ENCODE measurements at places on chromosomes 7 and 10.

DNA sequence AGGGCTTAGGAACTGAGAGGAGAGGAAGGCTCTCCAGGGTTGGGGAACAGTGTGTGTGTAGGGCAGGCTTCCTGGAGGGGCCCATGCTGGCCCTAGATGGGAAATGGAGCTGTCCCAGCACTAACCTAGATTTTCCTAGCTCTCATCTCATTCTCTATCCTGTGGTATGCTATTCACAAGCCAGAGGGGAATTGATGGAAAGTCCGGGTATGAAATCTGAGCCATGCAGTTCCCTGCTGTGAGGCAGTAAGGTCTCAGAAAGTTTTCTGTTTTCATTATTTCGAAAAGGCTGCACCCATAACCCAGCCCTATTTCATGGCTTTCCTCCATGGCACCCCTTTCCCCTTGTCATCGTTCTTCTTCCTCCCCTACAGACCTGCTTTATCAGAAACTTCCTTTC lies 220.3 kb downstream of the RPS24 start:
- no peak for DNase-seq

- no peak for DNase-seq
These were observed 93.5 kb downstream of the WNT2 start for GRCh38 chr7:117229350-117229749.

- DNase-seq = no peak
These were observed 96.1 kb downstream of the FAM107B start for GRCh38 chr10:14678637-14679036.

DNA sequence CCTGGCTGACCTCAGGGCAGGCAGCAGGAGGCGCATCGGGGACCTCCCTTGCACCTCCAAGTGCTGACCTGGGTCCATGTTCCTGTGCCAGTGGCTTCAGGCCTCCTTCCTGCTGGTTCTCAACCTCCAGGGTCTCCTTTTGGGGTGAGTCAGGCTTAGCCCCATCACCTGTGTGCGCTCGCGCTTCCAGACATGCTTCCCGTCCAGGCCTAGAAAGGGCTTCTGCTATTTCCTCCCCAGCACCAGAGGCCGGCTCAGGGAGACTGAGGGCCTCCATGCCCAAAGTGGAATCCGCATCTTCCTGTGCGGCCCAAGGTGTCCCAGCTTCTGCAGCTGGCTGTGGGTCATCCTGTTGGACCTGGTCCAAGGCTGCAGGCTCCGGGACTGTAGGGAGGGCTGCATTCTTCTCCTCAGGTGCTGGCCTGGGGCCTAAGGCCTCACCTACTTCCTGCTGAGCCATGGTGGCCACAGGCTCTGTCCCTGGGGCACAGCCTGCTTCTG lies 5.9 kb downstream of the NACAD start:
- no peak for DNase-seq

- peak; percentile 88 for DNase-seq
These were observed at the start of gene AP3M1 for GRCh38 chr10:74150204-74150989. Gene AP3M1, minus strand, starts transcription at chr10:74150828. Its CDS starts 12,449 bp downstream, at chr10:74138379.

GRCh38 chr7:53437336-53437735 lies 401.9 kb downstream of the POM121L12 start:
- no peak for DNase-seq

DNA sequence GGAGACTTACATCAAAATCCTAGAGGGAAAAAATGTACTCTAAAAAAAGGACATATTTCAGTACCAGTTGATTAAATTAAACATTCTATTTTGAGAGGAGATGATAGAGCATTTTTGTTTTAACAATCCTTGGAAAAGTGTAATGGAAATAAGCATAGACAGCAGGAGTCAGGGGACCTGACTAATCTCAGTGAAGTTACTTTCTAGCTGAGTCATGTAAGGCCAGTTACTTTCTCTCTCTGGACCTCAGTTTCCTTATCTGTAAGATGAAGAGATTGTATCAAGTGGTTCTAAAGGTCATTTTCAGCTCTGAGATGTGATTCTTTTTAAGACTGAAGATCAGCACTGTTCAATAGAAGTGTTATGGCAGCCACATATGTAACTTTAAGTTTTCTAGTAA lies 44.1 kb downstream of the VTI1A start:
- no peak for DNase-seq

DNA sequence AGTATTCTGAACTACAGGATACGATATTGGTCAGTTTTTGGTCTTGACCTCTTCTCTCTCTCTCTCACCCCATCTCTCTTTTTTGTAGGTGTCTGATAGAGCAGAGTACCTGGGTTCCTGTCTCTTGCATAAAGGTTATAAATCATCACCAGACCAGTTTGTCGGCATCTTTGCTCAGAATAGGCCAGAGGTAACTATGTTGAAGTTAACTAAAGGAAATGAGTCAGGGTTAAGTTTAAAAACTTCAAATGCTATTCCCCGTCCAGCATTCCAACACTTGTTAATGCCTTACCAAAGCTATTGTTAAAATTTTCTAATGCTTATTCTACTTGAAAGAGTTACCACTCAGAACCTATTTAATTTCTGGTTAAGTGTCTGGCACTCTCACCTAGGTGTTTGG lies 30.7 kb downstream of the ACSL5 start:
- DNase-seq = no peak

GRCh38 chr7:8500286-8500685 lies 66.9 kb downstream of the NXPH1 start:
- no peak for DNase-seq

- no peak for DNase-seq
These were observed 274.0 kb upstream of the GALNT17 start for GRCh38 chr7:70857793-70858545.

DNA sequence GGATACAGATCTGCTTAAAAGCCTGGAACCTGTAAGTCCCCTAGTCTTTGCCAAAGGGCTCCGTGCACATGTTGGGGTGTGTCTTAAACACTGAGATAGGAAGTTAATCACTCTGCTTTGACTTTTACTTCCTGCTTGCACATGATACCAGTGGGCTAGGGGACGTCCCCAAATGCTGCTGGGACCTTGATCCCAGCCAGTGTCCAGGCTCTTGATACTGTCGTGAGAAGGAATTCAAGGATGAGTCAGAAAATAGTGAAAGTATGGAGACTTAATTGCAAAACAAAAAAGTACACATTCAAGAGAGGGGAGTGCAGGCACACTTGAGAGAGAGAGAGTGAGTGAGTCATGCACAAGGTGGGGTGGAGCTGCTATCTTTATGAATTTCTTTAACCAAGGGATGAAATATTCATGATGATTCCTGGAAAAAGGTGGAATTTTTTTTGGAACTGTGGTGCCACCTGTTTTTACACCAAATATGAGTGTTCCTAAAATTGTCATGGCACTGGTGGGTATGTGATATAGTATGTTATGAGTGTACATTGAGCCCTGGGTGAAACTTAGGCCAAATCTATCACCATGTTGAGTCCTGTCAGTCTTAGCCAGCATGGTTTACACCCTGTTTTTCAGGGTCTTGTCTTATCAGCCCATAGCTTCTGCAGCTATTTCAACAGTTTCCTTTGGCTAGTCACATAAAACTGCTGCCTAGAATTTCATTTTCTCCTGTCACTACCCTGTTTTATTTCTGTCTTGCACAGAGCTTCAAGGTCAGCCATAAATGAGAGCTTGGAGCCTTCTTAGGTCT lies 88.3 kb upstream of the CYP26C1 start:
- DNase-seq = no peak

DNA sequence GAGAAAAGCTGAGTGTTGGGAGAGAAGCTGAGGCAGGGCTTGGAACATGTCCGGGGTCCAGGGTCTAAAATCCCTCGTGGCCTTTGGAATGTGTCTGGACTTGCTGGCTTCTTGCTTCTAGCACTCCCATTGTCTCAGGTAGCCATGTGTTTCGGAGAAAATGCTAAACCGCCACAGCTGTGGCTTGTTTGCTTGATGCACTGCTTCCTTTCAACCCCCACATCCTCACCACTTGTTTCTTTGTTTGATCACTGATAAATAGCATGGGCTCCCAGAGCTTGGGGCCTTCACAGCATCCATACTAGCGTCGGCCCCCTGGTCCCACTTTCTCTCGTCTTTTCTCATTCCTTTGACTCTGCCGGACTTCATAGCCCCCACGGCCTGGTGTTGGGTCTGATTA lies 102.7 kb downstream of the ANKRD26 start:
- DNase-seq = no peak

DNA sequence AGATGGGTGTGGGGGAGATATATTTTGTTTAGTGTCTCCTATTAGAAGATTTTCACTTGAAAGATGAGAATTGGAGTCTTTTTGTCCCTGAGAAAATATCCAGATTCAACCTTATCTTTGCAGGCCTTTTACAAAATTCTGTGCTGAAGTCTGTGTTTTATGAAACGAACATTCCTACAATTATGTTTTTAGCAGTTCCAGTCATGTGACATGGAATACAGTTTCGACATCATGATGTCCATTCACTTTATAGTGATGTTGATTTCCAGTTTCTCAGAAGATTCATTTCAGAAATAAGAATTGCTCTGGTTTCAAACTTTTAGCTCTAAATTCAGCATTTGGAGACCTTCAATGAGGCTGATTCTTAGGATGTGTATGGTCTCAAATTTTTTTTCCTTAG lies 54.4 kb downstream of the CACNB2 start:
- no peak for DNase-seq

- no peak for DNase-seq
These were observed 37.1 kb downstream of the FAM53B start for GRCh38 chr10:124707144-124707467.

GRCh38 chr7:132568962-132569361 lies 7.3 kb downstream of the PLXNA4 start:
- DNase-seq = no peak

GRCh38 chr10:31138026-31138553 lies 106.4 kb upstream of the ZNF438 start:
- no peak for DNase-seq

GRCh38 chr7:158975526-158976467 lies 119.4 kb downstream of the DYNC2I1 start:
- DNase-seq = no peak

DNA sequence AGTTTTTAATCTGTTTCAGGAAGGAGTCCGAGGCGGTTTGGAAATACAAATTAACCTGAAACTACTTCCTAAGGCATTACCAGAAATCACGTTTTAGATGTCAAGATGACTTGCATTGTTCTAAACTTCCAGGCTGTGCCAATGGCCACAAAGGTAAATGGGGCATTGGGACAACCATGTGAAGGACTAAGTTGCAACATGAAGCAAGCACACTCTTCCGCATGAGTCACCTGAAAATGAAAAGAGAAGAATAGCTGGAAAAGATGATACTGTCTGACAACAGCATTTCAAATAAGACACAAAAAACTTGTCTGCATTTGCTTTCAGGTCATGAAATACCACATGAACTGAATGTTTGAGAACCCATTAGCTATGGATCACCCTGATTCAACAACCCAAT lies 262.1 kb downstream of the AHR start:
- DNase-seq = no peak

DNA sequence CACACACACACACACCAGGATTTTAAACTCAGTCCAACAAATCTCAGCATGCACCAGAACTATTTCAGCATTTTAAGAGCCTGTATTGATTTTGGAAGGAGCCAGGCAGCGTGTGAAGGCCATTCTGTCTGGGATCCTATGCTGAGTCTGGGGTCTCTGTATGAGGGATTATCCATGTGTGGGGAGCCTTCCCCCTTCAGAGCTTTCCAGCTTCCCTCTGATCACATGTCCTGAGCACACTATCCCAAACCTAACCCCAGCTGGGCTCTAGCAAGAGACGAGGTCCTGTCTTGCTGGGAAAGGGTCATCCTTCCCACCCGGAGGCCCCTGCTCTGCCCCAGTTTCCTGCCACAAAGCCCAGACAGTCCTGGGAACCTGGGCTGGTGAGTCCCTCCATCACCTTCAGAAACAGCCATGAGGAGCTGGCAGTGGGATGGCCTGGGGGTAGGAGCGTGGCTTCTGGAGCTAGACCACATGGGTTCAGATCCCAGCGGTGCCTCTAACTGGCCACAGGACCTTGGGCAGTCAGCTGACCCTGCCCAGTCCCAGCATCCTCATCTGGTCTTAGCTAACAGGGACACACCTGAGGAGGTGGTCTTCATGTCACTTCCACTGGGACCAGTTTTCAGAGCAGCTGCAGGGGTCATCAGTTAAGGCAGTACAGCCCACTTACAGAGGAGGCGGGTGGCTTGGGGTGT lies 79.6 kb upstream of the RET start:
- no peak for DNase-seq

- DNase-seq = no peak
These were observed 156.2 kb downstream of the LRRC4 start for GRCh38 chr7:127874951-127875608.

- DNase-seq = peak; percentile 66
These were observed 11.1 kb upstream of the CRTAC1 start for GRCh38 chr10:98041352-98042043.

GRCh38 chr10:115727129-115727528 lies 545.9 kb downstream of the GFRA1 start:
- DNase-seq = no peak

- no peak for DNase-seq
These were observed 100.1 kb upstream of the FAM20C start for GRCh38 chr7:92231-92674.

GRCh38 chr10:103690281-103690680 lies 165.1 kb downstream of the SH3PXD2A start:
- DNase-seq = no peak

GRCh38 chr10:21173802-21174714 lies 276.9 kb upstream of the NEBL start:
- DNase-seq = peak; percentile 67

- no peak for DNase-seq
These were observed 249.8 kb upstream of the KAT6B start for GRCh38 chr10:74576586-74576985.

DNA sequence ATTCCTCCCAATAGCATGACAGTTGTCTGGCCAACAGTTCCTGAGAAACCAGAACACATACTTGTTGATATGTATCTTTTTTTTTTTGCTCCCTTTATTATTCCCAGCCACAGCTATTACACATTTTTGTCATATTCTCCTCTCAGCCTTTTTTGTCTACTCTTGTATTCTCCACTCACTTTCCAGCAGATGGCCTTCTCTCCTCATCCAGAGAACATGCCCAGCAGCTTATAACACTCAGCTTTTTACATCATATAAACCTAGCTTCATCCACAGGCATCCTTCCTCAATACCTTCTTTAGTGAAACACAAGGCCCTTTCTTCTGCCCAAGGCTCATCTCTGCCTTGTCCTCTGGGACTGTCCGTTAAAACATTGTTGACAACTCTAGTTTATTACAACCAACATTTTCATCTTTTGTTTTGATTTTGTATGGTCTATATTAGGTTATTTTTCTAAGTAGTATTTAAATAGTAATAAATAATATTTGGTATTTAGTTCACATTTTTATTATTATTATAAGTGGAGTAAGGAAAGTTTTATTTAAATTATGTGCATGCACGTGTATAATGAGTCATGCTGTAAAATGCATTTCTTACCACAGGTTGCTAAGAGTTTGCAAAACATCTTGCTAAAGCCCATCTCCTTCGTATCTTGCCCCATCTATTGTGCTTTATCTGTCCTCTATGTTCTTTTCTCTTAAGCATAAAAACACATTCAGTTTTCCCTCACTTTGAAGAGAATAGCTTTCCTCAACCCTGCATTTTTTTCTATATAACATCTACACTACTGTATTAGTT lies 101.5 kb downstream of the ORC5 start:
- no peak for DNase-seq

DNA sequence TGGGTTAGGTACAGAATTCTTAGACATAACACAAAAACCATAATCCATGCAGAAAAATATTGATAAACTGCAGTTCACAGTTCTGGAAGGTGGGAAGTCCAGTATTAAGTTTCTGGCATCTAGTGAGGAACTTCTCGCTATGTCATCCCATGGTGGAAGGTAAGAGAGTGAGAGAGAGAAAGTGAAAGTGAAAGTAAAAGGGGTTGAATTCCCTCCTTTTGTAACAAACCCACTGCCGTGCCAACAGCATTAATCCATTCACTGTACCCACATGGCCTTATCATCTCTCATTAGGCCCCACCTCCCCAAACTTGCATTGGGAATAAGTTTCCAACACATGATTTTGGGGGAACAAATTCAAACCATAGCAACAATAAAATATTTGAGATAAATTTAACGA lies 17.1 kb downstream of the ZNF485 start:
- no peak for DNase-seq

Measured in Right ventricle myocardium superior (tissue), 1 donor.